Stimulated activated CD8-positive, alpha-beta memory T cell treated with anti-CD3 and anti-CD28 coated beads, Interleukin-4, amount 100 ng/mL, for 48 hours (primary cell): ENCODE measurements at places on chromosomes 4 and X.

- no peak for DNase-seq
Observed at GRCh38 chr4:26343038-26343398, 22.2 kb downstream of the RBPJ start.

DNA sequence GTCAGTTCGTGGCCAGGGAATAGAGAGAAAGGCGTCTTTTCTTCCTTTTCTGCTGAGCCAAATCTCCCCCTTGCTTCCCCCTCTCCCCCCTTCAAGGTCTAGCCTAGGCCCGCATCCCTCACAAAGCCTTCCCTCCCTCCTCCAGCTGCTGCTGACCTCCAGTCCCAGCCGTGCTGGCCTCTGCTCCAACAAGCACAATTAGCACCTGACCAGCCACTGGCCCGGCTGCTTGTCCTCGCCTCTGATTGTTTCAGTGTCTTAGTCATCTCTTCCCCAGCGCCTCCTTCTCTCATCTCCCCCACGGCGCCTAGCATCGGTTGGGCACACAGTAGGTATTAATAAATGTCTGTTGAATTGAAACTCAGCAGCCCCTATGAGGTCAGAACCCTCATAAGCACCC lies 4.2 kb downstream of the ELF4 start:
- no peak for DNase-seq

DNA sequence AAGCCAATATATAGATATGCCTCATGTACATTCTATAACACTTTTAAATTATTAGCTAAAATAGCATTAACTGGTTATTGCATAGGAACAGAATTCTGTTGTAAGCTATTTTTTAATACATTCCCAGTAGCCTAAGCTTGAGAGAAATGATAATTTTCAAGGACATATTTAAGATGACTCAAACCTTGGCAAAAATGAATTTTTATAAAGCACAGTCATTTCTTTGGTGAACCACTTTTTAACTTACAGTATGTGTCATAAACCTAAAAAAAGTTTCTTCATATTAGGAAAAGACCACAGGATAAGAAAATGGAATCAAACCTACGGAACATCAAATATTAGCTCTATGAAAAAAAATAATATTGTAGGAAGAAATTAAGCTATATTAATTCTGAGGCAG lies 986.3 kb downstream of the STIM2 start:
- no peak for DNase-seq

GRCh38 chr4:186743261-186743660 lies 19.6 kb upstream of the FAT1 start:
- DNase-seq, result no peak

- DNase-seq, result no peak
Observed at GRCh38 chr4:143641361-143641760, 59.1 kb downstream of the FREM3 start.

DNA sequence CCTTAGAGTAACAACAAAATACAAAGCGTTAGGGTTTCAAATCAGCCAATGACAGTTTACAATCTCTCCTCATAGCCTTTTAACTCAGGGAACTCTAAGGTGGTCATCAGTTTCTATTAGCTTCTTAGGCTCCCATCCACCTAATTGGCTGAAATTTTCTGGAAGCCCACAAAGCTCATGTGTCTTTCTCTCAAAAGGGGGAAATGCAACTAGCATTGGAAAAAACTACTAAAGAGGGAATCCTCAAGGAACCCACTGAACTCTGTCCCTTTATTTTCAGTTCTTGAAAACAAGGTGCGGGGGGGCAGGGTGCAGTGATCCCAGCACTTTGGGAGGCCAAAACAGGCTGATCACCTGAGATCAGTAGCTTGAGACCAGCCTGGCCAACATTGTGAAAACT lies 56.4 kb downstream of the PDGFC start:
- no peak for DNase-seq

GRCh38 chrX:18855919-18856644 lies 127.8 kb downstream of the PHKA2 start:
- no peak for DNase-seq

GRCh38 chrX:24355095-24355494 lies 5.3 kb upstream of the SUPT20HL1 start:
- no peak for DNase-seq

GRCh38 chrX:79466636-79467035 lies 99.5 kb upstream of the ITM2A start:
- no peak for DNase-seq

DNA sequence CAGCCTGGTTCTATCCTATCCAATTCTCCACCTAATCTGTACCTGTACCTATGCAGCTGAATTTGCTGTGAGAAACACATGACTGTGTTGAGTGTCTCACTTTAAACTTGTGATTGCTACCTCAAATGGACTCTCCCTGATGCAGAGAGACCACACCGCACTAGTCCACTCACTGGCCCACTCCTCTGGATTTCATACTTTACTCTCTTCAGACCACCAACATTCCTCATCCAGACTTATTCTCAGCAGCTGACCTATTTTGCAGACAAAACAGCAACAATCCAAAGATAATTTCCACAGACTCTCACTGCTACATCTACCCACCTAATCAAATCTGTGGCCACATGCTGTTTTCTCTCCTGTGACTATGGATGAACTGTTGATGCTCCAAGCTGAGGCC lies 45.2 kb downstream of the ACSL4 start:
- DNase-seq, result no peak

- DNase-seq, result no peak
Observed at GRCh38 chrX:27571164-27571563, 19.0 kb upstream of the DCAF8L2 start.

DNA sequence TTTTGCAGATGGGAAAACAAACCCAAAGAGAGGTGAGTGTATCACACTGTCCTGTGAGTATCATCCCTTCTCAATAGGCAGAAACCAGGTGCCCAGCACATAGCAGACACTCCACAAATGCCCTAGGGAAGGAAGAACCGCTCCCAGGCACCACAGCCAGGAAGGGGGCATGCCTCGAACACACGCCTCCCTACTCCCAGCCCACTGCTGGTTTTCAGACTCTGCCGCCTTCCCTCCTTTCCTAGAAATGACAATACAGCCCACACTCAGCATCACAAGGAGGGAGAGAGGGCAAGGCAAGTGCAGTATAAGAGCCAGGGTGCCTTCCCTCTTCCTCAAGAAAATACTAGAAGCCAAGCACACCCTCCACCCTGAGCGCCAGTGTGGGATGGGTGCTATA lies 16.2 kb downstream of the JAKMIP1 start:
- DNase-seq, result no peak

- DNase-seq, result no peak
Observed at GRCh38 chr4:69836287-69836686, 23.7 kb downstream of the SULT1E1 start.

DNA sequence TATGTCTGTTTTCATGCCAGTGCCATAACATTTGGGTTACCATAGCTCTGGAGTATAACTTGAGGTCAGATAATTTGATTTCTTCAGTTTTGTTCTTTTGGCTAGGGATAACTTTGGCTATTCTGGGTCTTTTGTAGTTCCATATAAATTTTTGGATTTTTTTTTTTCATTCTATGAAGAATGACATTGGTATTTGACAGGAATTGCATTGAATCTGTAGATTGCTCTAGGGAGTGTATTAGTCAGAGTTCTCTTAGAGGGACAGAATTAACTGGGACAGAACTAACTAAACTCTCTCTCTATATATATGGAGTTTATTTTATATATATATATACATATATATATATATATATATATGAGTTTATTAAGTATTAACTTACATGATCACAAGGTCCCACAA lies 32.2 kb upstream of the SLIT2 start:
- DNase-seq, result no peak

DNA sequence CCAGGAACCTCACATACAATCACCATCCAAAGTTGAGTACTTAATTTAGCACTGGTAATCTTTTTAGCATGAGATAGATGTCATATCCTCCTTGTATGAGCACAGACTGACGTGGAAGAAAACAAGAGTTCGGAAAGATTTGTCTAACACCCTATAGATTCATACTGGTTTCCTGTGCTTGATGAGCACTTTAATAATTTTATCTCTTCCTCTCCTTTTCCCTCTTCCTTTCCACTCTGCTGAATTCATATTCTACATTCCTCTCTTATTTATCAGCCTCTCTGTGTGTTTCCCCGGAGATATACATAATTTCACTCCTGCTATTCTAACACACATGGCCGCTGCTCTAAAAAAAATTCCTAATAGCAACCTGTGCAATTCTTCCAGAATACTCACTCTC lies 273.9 kb downstream of the AFF2 start:
- DNase-seq, result no peak

GRCh38 chrX:24838629-24839028 lies 144.9 kb downstream of the POLA1 start:
- no peak for DNase-seq

GRCh38 chr4:66636349-66636748 lies 909.0 kb downstream of the CENPC start:
- no peak for DNase-seq

GRCh38 chr4:186606591-186606992 lies 51.2 kb upstream of the MTNR1A start:
- no peak for DNase-seq

DNA sequence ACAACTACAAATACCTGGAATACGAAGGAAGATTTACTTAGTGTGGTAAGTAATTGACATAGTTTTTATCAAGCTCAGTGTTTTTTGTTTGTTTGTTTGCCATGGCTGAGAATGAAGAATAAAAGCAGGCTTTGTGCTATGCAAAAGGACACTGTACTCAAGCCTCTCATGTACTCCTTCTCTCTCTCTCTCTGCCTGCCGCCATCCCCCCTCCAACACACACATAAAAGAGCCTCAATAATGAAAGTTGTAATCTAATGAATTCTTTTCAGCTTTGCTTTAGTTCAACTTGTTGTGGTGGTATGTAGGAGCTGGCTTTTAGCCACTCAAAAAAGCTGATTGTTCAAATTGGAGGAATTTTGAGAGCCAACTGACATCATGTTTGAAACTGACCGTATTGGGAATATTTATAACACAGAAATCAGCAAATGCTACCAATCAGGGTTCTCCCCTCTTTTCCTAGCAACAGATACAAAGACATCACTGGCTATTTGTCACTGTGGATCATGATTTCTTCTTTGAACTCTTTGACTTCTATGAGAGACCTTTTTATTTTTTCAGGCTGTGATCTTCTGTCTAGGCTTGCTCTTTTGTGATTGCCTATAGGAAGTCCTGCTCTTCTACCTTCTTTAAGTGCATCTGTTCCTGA lies 1148.8 kb downstream of the RAPGEF2 start:
- DNase-seq, result no peak

- no peak for DNase-seq
Observed at GRCh38 chr4:20386906-20387305, 135.2 kb downstream of the SLIT2 start.

GRCh38 chrX:23497919-23498318 lies 163.3 kb downstream of the PTCHD1 start:
- DNase-seq, result no peak

GRCh38 chrX:9953396-9953795 lies 13.8 kb upstream of the CLDN34 start:
- DNase-seq, result no peak

DNA sequence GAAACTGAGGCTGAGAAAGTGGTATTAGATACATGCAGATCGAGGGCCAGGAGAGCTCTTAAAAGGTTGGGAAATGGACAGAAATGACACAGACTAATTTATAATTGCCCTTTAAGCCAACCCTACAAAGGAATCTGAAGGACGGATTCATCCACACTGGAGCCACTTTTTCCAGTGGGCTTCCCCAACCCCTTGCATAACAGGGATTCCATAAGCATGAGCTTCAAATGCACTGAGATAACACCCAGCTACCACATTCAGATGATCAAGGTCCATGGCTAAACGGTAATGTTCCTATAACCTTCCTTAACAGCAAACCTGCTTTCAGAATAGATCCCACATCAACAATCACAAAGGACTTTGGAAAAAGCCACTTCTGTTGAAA lies 34.2 kb downstream of the PLAC1 start:
- DNase-seq, result no peak

GRCh38 chrX:7480721-7481120 lies 332.8 kb upstream of the PUDP start:
- no peak for DNase-seq

- DNase-seq, result no peak
Observed at GRCh38 chr4:184882276-184882675, 56.5 kb upstream of the ACSL1 start.

DNA sequence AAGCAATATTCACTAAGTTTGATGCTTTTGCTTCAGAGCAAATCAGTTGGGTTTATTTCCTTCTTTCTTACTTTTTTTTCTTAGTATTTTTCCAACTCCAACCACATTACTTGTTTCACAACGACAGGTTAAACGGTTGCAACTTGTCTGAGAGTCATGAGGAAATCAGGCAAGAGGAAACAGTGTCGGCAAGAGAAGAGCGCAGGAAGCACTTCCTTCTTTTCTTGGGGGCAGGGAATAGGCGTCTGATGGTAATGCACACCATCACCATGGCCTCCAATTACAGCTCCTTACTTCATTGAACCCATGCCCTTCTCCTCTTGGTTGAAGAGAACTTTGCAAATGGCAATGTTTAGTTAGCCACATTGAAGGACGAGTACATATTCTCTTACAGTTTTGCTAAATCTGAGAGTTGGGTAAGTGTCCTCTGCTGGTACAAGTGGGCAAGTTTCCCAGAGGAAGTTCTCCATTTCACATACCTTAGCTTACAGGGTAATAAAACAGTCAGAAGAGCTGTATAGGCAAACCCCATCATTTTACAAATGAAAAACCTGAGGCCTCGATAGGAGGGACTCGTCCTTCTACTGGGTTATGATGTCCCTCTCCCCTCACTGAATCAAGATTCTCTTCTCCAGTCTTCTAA lies 8.3 kb upstream of the CXCL8 start:
- no peak for DNase-seq

DNA sequence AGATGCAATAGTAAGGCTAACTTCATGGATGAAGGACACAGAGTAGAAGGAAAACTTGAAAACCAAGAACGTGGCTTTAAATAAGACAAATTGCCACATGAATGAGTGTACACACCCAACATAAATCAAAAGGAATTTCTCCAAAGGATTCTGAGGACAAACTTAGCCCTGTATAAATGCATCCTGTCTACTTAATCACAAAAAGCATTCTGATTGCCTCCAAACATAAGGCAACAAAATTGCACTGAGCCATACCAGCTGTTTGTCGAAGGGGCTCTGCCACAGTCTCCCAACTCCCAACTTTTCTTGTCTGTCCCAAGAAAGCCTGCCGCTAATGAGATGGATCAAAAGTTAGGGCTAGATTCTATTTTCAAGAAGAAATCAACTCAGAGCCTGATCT lies 194.3 kb downstream of the SOWAHB start:
- no peak for DNase-seq

- DNase-seq, result no peak
Observed at GRCh38 chrX:16316331-16316730, 149.1 kb downstream of the MAGEB17 start.

- no peak for DNase-seq
Observed at GRCh38 chr4:13694256-13694655, 66.7 kb upstream of the BOD1L1 start.
